ENCODE measurements at places on chromosomes 6 and 20. TPM values are rescaled to one million over a fixed set of nuclear protein-coding genes. Genes with fewer than 3 reads are reported as not detected.

DNA sequence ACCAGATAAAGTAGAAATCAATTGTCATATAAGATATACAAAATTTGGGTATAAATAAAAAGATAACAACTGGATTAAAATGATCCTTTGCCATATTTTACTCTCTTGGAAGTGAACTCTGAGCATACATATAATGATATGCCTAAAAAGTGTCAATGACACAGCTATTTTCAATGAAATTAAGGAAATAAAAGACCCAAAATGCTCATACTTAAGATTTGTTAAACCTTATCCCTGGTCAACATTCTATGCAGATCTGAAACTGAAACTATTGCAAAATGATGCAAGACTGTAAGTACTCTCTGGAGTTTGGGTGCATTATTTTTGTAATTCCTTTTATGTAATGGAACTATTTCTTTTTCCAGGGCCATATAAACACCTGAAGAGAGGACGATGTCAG lies 119.0 kb upstream of the SGK1 start:
- DNase-seq: no peak
- peak overlapping the region; percentile 86 for H3K4me3 ChIP-seq
- peak overlapping the region; percentile 63 for H3K27ac ChIP-seq

- no peak overlapping the region for H3K4me3 ChIP-seq
- H3K36me3 ChIP-seq: no peaks in the 10 kb centered on the region
- DNase-seq: no peak
- no peak overlapping the region for H3K27ac ChIP-seq
- H3K4me1 ChIP-seq: no peaks in the 10 kb centered on the region
These were observed 669.0 kb upstream of the EYS start for GRCh38 chr6:66376001-66376400.

PARD6B gene
- total RNA-seq: 6.8 TPM

BFSP1 gene
- total RNA-seq: 1.0 TPM

- DNase-seq: no peak
- no peak overlapping the region for H3K27ac ChIP-seq
- H3K27me3 ChIP-seq: no peaks in the 10 kb centered on the region
- no peaks in the 10 kb centered on the region for H3K36me3 ChIP-seq
- no peaks in the 10 kb centered on the region for H3K4me1 ChIP-seq
- H3K4me3 ChIP-seq: no peak overlapping the region
These were observed 282.1 kb upstream of the BMP2 start for GRCh38 chr20:6485351-6485750.

IL22RA2 gene
- total RNA-seq: not detected

DNA sequence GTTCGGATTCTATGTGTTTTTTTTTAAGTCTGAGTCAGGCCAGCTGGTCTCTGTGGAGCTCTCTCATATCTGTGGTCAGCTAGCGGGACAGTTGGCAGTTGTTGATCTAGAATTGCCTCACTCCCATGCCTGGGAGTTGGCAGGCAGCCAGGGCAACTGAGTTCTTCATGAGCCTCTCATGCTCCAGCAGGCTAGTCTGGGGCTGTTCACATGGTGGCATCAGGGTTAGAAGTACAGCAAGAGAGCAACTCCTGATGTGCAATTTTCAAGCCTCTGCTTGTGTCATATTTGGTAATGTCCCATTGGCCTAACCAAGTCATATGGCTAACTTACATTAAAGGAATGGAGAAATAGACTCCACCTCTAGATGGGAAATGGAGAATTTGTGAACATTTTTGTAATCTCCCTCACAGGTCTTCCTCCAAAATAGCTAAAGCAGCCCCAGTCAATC lies 6.7 kb upstream of the IFT52 start:
- H3K4me3 ChIP-seq: no peak overlapping the region
- no peaks in the 10 kb centered on the region for H3K36me3 ChIP-seq
- H3K4me1 ChIP-seq: no peaks in the 10 kb centered on the region
- DNase-seq: no peak
- no peak overlapping the region for H3K27ac ChIP-seq

BPIFB4 gene
- not detected for total RNA-seq

GRCh38 chr6:154496793-154497517 lies 13.5 kb downstream of the CNKSR3 start:
- H3K4me3 ChIP-seq: no peak overlapping the region
- no peak for DNase-seq
- H3K4me1 ChIP-seq: no peaks in the 10 kb centered on the region

DNA sequence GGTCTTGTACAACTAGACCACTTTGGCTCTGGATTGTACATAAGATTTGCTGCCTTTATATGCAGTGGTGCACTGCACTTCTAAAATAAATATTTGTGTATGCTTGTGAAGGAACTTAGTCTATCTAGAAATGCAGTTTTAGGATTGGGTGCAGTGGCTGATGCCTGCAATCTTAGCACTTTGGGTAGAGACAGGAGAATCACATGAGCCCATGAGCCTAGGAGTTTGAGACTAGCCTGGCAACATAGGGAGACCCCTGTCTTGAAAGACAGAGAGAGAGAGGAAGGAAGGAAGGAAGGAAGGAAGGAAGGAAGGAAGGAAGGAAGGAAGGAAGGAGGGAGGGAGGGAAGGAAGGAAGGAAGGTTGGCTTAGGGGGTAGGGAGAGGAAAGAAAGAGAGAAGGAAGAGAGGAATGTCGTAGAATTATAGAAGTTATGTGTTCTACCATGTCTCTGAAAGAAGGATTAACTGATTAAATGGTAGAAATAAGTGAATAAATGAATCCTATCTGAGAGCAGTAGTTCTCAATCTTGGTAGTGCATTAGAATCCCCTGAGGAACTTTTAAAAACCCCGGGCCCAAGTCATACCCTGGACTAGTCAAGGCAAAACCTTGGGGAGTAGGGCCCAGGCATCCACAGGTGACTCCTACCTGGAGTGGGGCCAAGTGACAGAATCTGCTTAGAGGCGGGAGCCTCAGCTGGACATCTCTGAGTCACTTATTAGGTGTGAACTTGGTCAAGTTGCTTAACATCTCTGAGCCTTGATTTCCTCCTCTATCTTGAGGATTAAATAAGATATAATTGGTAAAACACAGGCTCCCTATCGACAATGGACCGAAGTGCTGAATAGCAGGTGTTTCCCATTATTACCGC lies 130.3 kb downstream of the ZNF217 start:
- H3K4me1 ChIP-seq: no peaks in the 10 kb centered on the region
- H3K27me3 ChIP-seq: no peaks in the 10 kb centered on the region
- no peaks in the 10 kb centered on the region for H3K36me3 ChIP-seq
- H3K4me3 ChIP-seq: no peak overlapping the region
- no peak for DNase-seq
- no peak overlapping the region for H3K27ac ChIP-seq

All from T-helper 17 cell (primary cell).